ENCODE measurements at places on chromosomes 6 and 20.

GRCh38 chr6:9484091-9484490 lies 930.8 kb downstream of the TFAP2A start:
- no peak for DNase-seq

DNA sequence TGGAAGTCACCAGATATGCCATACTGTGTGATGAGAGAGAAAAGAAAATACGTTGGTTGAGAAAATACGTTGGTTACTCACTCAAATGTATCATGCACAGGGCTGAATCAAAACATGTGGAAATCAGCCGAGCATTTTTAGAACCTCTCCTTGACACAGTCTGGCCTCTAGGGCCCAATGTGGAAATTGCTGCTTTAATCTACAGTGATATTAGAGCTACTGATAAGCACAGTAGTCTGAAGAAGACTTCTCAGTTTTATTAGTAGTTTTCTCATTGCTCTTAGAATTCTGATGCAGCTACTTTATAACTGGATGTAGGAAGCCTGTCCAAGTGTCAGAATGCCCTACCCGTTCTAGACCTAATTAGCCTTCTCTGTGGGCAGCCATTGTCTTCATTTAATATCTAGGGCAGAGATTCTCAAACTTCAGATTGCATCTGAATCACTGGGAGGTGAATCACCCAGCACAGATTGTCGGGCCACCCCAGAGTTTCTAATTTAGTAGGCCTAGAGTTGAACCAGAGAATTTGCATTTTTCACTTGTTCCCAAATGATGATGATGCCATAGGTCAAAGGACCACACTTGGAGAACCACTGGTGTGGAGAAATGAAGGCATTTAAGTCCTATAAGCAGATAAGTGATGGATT lies 229.1 kb downstream of the PLCB1 start:
- no peak for DNase-seq

DNA sequence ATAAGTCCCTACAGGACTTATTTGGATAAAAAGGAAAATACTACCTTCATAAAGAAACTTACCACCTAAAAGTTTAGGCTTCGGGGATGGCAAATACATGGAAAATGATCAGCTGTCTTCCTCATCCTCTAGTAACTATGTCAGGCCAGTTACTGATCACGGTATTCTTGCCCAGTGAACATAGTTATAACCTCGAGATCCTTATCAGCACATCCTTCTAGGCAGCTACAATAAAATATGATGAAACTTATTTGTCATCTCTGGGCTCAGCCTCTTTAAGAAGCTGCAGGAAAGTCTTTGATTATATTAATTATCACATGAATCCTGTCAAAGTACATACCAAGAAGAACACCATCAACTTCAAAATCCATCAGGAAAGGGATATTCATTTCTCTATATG lies 41.8 kb downstream of the SF3B5 start:
- no peak for DNase-seq

DNA sequence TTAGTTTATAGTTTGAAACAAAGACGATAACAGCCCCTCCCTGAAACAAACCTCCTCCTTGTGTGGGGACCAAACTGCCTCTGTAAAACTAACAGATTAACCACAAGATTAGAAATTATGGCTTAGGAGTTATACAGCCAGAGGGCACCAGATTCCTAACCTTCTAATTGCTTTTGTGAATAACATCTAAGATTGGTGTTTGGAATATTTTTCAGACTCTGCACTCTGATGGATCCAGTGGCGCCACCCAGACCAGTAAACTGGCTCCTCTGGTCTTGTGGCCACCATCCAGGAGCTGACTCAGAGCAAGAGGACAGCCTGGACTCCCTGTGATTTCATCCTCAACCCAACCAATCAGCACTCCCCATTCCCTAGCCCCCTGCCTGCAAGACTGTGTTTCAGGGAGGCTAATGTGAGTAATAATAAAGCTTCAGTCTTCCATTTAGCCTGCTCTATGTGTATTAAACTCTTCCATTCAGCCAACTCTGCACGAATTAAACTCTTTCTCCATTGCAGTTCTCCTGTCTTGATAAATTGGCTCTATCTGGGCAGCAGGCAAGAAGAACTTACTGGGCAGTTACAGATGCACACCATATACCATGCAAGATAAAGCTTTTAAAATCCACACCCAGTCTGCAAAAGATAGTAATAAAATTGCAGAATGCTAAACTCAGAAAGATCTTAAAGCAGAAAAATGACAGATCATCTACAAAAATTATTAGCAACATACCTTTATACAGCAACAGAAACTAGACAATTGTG lies 58.5 kb upstream of the SLC22A16 start:
- DNase-seq = no peak

DNA sequence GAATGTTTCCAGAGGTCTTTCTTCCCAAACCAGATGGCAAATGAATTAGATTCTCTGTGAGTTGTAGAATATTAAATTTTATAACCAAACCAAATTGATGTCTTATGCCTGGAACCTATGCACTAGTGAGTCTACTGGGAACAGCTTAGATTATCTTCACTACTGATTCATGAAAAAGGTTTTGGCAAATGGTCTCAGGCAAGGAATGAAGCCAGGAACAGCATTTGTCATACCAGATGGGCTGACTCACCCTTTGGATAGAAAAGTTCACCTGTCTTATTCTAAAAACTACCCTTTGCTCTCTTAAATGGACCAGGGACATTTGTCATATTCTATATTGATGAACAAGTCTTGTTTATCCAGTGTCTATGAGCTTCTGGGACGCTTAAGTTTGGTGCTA lies 135.4 kb upstream of the ECI2 start:
- no peak for DNase-seq

- DNase-seq = no peak
Observed at GRCh38 chr6:10643201-10643651, 51.2 kb downstream of the C6orf52 start.

Measured in stimulated activated CD8-positive, alpha-beta memory T cell treated with anti-CD3 and anti-CD28 coated beads, Interleukin-7, amount 100 ng/mL, for 4 hours (primary cell).